ENCODE measurements at places on chromosomes 5 and 9.
A peak's percentile ranks its signal among the peaks of the same experiment; 100 is the strongest.

DNA sequence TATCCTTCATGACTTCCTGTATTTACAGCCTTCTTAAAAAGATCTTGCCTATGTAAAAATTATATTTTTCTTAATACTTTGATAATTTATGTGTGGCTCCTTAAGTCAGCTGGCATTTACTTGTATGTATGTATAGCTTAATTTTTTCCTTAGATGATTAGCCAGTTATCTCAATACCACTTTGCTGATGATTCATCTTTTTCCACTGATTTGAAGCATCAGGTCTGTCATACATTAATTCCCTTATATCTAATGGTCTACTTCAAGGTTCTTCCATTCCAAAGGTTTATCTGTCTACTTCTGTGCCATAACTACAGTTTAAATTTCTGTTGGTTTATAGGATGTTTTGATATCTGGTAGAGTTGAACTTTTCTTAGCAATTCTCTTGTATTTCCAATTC, 44.9 kb upstream of the MTMR12 start:
- DNase-seq = no peak

DNA sequence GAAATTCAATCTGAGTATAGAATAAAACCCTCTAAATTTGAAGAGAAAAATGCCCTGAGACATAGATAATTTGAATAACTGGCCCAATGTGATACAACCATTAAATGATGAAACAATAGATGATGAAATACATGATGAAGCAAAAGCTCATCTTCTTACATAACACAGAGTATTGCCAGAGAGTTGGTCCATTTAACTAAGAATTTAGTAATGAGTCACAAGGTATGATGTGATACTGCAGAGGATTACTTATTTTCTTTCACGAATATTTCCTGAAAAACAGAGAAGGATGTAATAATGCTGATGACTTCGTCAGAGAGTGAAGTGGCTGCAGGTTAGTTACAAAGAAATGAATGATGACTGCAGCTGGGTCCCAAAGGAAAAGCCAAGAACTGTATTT, 379.3 kb downstream of the CDH12 start:
- no peak for DNase-seq

DNA sequence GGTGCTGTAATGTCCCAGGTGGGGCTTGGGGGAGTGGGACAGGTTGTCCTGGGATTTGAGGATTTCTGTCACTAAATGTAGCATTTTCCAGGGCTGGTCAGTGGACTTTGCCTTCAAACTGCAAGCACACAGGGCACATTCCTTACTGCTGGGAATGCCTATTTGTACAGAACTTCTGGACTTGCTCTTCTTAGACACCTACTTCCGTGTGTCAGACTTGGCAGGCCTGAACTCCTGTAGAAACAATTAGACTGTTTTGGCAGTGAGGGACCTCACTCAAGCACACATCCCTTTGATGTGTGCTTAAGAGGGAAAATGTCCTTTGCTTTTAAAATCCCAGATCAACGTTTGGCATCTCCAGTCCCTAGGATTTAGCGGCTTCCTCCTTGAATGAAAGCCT, 192.2 kb downstream of the PAPPA start:
- DNase-seq = no peak

- DNase-seq = no peak
Observed at GRCh38 chr9:20853866-20854265, 169.8 kb downstream of the FOCAD start.

- no peak for DNase-seq
Observed at GRCh38 chr9:5922192-5922591, 31.5 kb downstream of the MLANA start.

GRCh38 chr5:35160486-35161116, 69.7 kb downstream of the PRLR start:
- no peak for DNase-seq

GRCh38 chr9:98117984-98118639, 910 bp downstream of the TRIM14 start:
- DNase-seq = no peak

- DNase-seq = peak; percentile 71
Observed at GRCh38 chr5:96259151-96259772, 173.8 kb downstream of the PCSK1 start.

- DNase-seq = peak; percentile 26
Observed at GRCh38 chr9:97985058-97985861, 2.1 kb downstream of the ANP32B start.

- DNase-seq = no peak
Observed at GRCh38 chr5:140148508-140148907, 22.8 kb downstream of the IGIP start.

GRCh38 chr5:170348137-170348633, 41.0 kb downstream of the KCNMB1 start:
- DNase-seq = no peak

- no peak for DNase-seq
Observed at GRCh38 chr5:76682387-76682786, 33.5 kb upstream of the F2R start.

- no peak for DNase-seq
Observed at GRCh38 chr5:58127255-58128220, 332.3 kb downstream of the PLK2 start.

- DNase-seq = no peak
Observed at GRCh38 chr9:127927201-127927987, 3.2 kb downstream of the PIP5KL1 start.

DNA sequence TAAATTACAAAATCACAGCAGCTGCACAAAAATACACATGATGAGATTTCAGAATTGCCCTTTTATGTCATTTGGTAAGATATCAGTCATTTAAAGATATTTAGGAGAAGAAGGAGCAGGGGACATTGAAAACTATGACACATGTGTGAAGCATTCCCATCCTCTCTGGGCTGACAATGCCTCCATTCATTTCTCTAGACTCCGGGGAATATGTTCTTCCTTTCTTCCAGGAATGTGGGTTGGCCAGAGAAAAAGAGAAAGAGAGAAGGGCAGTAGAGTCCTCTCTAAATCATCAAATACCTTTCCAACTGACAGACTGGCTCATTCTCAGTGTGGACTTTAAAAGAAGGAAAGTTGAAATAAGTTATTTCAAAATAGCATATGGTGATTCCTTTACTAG, 205.6 kb upstream of the ADAMTSL1 start:
- DNase-seq = peak; percentile 30

- no peak for DNase-seq
Observed at GRCh38 chr5:154086146-154086545, 47.4 kb downstream of the MFAP3 start.

- no peak for DNase-seq
Observed at GRCh38 chr9:116549786-116550660, 137.1 kb upstream of the TRIM32 start.

DNA sequence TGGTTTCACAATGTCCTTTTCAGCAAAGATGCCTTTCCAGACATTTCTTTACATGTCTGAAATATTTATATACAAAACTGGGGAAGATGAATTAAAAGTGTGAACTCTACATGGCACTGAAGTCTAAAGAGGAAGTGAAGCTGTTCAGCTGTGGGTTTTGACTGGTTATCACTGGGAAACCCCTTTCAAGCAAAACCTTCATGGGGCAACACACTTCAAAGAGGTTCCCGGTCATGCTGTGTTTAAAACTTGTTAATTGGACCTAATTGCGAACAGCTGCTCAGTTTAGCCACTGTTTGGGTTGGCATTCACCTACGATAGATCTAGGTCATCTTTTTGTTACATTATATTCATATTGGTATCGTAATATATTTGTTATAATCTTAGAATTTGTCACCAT, 20.0 kb upstream of the GDNF start:
- DNase-seq = no peak

GRCh38 chr5:128093368-128093767, 9.8 kb downstream of the SLC12A2 start:
- peak; percentile 16 for DNase-seq

GRCh38 chr5:159638481-159638880, 277.8 kb upstream of the ADRA1B start:
- no peak for DNase-seq

- no peak for DNase-seq
Observed at GRCh38 chr9:130140706-130141105, 31.5 kb upstream of the NCS1 start.
